HTR-8/SVneo (cell line): ENCODE measurements at places on chromosomes 12 and 14.

GRCh38 chr12:75831402-75831801 is 200.2 kb downstream of the PHLDA1 start:
- DNase-seq: no peak

- no peak for DNase-seq
Measured at GRCh38 chr12:129532707-129533499, 370.9 kb downstream of the TMEM132D start.

GRCh38 chr14:64549016-64549415 is 745 bp upstream of the PPP1R36 start:
- DNase-seq: no peak

DNA sequence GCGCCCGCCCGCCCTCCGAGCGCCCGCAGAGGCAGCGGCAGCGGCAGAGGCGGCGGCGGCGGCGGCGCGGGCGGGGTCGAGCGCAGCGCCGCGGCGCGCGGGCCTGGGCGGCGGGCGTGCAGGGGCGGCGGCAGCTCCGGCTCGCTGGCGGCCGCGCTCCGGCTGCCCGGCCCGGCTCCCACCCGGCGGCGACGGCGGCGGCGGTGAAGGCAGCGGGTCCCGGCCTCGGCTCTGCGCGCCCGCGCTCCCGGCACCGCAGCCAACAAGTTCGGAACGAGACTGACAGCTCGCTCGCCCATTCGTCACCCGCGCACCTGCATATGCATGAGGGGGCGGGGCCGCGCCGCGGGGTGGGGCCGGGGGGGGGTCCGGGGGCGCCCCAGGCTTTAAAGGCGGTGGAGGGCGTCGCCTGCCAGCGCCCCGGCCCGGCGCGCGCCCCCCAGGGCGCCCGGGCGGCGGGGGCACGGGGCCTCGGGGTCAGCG is at the start of gene JAG2:
Gene JAG2, minus strand, starts transcription at position 281 of the 483 bp plus-strand sequence. CDS start 356 bp downstream, outside the sequence.
- DNase-seq: peak; percentile 52

DNA sequence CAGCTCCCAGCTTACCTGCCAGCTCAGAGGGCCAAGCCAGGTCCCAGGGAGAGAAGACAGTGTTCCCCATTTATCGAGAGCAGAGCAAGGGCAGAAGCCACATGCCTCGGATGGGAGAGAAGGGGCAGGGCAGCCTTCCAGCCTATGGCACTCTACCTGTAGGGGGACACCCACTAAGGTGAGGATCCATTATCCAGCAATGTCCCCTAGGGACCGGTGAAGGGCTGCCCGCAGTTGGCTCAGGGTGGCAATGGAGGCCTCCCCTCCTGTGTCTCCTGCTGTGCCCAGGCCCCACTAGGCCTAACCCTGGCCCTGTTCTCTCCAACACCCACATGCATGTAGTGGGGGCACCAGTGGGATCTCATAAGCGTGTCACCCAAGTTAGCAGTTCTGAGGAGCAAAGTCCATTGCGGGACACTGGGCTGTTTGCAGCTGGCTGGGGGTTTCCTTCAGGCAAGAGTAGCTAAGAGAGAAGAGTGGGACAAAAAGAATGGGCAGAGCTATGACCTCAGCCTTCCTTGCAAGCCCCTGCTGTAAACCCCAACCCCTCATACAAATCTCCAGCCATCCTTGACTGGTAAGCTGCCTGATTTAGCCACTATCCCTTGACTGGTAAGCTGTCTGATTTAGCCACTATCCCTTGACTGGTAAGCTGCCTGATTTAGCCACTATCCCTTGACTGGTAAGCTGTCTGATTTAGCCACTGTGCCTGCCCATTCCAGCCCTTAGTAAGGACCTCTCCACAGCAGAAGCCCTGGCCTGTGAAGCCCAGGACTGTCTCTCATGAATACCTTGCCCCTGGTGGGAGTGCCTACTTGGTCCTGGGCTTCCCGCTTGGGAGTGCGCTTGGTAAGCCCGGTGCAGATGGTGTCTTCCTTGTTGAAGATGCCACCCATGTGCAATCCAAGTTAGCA is 5.2 kb upstream of the ASB2 start:
- DNase-seq: no peak

DNA sequence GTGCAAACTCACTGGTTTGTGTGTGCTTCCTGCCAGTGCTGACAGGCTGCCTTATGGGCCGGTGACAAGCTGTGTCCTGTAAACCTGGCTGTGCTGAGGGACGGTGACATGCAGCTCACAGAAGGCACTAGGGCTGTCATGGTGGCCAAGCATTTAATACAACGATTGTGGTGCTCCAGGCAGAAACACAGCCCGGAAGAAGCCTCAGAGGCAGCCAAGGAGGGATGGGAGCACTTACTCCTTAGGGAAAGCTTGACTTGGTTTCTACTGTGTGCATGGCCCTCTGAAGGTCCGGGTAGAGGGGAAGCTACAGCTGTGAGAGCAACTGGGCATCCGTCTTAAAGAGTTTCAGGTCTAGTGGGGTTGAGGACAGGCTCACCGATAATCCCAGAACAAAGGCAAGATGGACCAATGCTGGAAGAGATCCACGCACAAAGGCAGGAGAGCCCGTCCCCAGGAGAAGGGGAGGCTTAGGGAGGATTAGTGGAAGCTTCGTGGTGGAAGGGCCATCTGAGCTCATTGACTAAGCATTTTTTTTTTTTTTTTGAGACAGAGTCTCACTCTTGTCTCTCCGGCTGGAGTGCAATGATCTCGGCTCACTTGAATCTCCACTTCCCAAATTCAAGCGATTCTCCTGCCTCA is 10.7 kb upstream of the MCRS1 start:
- no peak for DNase-seq

- DNase-seq: no peak
Measured at GRCh38 chr14:25140411-25140810, 90.5 kb upstream of the STXBP6 start.

DNA sequence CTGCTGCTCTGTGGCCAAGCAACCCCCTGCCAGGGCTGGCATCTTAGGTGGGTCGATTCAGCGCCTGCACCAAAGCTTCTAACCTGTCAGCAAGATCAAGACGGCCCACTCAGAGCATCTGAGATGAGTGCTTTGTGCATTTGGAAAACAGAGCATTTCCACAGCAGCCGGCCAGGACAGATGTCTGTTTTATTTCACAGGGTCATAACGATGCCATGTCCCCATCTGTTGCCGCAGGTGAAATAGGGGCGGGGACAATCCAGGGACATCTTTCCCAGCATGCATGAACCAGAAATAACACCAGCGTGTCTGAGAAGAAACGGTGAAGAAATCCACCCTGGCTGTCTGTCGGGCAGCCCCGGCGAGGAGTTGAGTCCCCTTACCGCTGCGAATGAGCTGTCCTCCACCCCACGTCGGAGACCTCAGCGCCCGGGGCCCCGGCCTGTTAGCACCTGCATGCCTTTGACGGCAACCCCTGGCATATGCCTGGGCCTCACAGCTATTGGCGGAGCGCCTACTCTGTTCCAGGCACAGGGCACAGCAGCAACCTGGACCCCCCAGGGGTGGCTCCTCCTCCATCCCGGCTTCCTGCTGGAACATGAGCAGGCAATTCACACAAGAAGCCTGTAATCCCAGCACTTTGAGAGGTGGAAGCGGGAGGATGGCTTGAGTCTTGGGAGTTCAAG is 30.6 kb upstream of the ULK1 start:
- DNase-seq: no peak

DNA sequence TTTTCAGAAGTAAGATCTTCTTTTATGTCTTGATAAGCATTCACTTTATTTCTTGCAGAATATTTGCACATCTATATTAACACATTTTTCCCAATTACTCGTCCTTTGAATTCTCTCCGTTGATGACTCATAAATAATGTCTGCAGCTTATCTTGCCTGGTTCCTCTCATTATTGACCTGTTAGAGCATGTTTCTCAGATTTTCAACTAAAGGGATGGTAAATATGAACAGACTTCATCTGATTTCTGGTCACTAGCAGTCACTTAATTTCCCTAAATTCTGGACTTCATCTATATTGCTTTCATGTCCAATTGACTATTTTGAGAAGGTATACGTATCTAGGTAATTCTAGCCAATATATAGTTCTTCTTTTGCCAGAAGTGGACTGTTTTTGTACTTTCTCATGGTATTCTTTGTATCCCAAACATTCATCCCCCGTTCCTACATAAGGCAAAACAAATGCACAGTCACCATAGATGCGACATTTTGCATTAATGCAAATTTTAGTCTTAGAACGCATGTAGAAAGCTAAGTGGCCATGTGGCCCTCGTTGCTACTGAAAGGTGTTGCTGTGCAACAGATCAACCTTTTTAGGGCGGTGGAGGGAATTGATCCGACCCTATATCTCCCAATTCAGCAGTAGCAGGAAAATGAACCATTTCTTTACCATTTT is 6.2 kb downstream of the PIK3C2G start:
- no peak for DNase-seq
